Endodermal cell (in vitro differentiated cells): ENCODE measurements at places on chromosomes 16 and 17. TPM values are rescaled to one million over a fixed set of nuclear protein-coding genes. Genes with fewer than 3 reads are reported as not detected.

Gene ASPA
- not detected in 3 replicates for total RNA-seq

DNA sequence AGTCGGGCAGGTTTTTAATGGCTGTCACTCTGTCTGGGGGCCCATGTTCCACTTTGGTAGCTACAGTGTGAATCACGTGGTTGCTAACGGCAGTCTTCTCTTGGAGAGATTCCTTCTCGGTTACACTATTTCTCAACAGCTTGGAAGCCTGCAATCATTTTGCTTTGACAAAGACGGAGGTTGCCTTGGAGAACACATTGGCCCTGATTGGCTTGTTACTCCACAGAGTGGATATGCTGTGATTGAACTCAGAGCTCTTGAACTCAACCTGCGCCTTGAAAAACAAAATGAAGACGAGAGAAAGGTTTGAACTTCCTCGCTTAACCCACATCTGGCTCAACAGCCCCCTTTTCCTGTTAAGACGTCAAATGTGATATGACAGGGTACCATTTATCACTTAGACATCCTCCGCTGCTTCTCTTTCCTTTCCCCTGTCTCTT, 218.9 kb downstream of the MAF start:
- DNase-seq = no peak

GRCh38 chr17:10633738-10634379, 23.2 kb downstream of the MYH3 start:
- DNase-seq = no peak

- DNase-seq = no peak
Observed at GRCh38 chr16:84570739-84571403, 47.0 kb downstream of the COTL1 start.

Gene TXNDC17
- 146 and 151 TPM in 2 replicates for total RNA-seq

Gene OR4D1
- 0.07 TPM in 1 of 2 replicates, not detected in the other for total RNA-seq

DNA sequence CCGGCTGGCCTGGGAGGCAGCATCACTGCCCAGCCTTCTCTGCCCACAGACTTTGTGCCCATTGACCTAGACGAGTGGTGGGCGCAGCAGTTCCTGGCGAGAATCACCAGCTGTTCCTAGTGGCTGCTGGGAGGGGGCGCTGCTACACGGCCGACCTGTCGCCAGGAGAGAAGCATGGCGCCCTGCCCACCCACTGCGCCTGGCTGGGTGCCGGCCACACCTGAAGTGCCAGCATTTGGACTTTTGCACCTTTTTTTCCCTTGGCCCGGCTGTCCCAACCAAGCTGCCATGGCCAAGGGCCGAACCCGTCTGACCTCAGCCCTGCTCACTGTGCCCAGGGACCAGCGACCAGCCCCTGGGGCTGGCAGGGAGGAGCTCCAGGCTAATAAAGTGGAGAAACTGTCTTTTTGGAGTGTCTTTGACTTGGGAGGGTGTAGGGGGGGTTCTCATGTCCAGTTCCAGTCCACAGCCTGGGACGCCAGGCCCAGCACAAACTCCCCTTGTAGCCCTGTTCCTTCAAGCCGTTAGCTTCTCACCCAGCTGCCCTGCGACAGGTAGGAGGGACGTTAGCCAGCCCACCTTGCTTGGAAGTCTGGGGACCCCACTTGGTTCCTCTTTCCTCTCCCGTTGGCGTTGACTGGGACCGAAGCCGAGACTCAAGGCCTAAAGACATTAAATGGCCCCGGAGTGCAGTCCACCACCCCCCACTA, 939 bp upstream of the WDR90 start:
- DNase-seq = peak; percentile 83

Gene CX3CL1
- total RNA-seq = 0.18 TPM in 2 replicates

DNA sequence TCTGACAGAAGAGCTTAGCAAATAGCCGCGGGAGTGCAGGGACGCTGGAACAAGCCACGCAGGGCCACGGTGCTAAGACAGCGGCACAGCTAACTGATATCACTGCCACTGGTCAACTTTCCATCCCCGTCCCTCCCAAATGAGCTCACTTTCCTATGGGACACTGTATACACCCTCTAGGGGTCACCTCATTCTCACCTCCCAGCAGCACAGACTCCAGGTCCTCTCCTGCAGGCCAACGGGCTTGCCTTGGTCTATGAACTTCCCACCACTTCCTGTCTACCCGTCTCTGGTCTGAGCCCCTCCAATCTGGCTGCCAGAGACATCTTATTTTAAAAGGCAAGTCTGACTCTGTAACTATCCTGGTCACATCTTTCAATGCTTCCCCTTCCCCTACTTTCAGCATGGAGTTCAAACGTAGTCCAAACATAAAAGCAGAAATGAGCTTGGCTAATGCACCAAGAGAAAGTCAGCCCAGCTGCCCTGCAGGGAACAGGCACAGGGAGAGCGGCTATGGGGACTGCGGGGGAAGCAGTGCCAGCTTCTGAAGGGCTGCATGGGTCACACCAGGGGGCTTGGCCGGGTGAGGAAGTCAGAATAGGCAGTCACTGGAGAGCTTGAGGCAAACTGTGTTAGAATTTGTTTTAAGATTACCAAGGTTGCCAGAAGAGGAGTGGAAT, 26.3 kb upstream of the SLC38A8 start:
- no peak for DNase-seq

DNA sequence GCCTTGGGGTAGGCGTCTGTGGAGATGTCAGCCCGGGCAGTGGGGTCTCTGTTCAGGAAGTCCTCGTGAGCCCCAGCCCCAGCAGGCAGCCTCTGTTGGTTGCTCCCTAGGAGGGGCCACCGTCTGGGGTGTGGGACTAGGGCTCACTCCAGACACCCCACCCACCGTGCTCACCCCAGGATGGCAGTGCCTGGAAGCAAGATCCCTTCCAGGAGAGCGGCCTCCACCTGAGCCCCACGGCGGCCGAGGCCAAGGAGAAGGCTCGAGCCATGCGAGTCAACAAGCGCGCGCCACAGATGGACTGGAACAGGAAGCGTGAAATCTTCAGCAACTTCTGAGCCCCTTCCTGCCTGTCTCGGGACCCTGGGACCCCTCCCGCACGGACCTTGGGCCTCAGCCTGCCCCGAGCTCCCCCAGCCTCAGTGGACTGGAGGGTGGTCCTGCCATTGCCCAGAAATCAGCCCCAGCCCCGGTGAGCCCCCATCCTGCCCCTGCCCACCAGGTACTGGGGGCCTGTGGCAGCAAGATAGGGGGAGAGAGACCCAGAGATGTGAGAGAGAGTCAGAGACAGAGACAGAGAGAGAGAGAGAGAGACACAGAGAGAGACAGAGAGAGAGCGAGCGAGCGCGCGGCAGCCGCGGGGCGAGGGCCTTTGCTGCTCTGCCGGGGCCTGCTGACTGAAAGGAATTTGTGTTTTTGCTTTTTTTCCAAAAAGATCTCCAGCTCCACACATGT, 9.8 kb downstream of the NTHL1 start:
- no peak for DNase-seq

DNA sequence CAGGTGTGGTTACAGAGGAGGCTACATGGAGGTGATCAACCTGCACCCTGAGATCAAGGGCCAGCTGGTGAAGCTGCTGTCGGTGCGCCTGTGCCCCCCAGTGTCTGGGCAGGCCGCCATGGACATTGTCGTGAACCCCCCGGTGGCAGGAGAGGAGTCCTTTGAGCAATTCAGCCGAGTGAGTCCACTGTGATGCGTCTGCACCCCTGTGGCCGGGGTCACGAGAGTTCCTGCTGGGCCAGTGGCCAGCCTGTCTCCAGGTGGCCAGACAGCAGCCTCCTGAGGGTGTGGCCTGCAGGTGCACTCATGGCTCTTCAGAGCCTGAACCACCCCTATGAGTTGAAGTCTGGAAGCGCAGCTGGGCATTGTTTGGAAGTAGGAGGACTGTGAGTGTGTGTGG, 38.1 kb downstream of the GPT2 start:
- no peak for DNase-seq

Gene KRT24
- total RNA-seq = not detected in 3 replicates

Gene TMC7
- total RNA-seq = 16.1 and 16.6 TPM in 2 replicates

Gene GPRC5C
- 51.3 and 57.0 TPM in 2 replicates for total RNA-seq

- no peak for DNase-seq
Observed at GRCh38 chr16:23342083-23342640, 40.1 kb downstream of the SCNN1B start.

GRCh38 chr16:53787423-53787822, 83.5 kb downstream of the FTO start:
- DNase-seq = no peak

DNA sequence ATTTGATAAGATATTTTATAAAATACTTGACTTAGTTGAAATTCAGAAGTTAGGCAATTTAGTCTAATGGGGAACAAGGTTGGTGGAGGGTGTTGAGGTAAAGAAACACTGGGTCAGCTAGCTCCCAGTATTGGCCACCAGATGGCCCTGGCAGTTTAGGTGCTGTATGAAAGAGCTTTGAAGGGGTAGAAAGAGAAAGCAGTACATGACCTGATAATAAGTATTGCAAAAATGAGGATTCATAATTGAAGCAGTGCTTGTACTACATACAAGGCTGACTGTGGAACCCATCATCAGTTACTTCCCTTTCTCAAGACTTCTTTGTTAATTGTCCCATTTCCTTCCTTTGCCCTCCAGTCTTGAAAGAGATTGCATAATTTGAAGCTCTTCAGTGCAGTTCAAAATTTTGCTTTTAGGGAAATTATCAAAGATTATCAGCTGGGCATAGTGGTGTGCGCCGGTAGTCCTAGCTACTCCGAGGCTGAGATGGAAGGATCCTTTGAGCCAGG, 29.4 kb downstream of the TANC2 start:
- DNase-seq = peak; percentile 79
